ENCODE measurements at places on chromosomes 1 and 21.

GRCh38 chr1:153771841-153772593, 3.2 kb upstream of the SLC27A3 start:
- DNase-seq, result no peak

- no peak for DNase-seq
Observed at GRCh38 chr1:216476341-216476740, 53.1 kb upstream of the USH2A start.

GRCh38 chr1:169338617-169339016, 29.0 kb downstream of the NME7 start:
- no peak for DNase-seq

DNA sequence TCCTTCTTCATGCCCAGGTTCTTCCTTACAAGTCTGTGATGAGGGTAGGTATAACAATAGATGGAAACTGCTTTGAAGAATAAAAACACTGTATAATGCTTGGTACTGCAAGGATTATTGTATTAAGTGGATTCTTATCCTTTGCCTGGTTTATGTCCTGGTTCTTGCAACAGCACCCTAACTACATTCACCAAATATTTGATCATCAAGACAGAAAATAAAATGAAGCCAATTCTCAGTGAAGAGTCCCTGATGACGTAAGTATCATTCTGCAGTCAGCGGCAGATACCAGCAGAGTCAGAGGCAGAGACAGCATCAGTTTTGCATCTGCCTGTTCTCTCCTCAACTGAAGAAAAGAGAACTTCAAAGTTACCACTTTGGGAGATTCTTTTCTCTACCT, 19.7 kb downstream of the ARHGEF11 start:
- no peak for DNase-seq

- DNase-seq, result no peak
Observed at GRCh38 chr1:88104236-88104635, 579.8 kb upstream of the PKN2 start.

DNA sequence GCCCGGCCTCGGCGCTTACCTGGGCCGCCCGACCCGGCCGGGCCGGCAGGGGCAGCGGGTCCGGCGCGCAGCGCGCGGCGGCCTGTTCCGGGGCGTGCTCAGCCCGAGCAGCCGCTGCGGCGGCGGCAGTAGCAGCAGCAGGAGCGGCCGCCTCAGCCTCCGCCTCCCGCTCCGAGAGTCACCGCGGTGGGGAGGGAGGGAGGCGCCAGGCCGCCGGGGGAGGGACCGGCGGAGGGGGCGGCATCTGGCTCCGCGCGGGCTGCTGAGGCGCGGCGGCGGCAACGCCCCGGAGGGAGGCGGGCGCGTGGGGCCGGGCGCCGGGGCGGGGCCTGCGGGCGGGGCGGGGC, at the start of gene CTNNBIP1:
CTNNBIP1 (minus strand) TSS at position 194 of the 347 bp plus-strand sequence. CDS start 38,205 bp downstream, outside the sequence.
- DNase-seq, result no peak
